ENCODE measurements at places on chromosomes 2 and 18.

- no peak for DNase-seq
These were observed 147.0 kb upstream of the ID2 start for GRCh38 chr2:8534729-8535468.

GRCh38 chr2:48080534-48081316 is 174.4 kb upstream of the FBXO11 start:
- no peak for DNase-seq

DNA sequence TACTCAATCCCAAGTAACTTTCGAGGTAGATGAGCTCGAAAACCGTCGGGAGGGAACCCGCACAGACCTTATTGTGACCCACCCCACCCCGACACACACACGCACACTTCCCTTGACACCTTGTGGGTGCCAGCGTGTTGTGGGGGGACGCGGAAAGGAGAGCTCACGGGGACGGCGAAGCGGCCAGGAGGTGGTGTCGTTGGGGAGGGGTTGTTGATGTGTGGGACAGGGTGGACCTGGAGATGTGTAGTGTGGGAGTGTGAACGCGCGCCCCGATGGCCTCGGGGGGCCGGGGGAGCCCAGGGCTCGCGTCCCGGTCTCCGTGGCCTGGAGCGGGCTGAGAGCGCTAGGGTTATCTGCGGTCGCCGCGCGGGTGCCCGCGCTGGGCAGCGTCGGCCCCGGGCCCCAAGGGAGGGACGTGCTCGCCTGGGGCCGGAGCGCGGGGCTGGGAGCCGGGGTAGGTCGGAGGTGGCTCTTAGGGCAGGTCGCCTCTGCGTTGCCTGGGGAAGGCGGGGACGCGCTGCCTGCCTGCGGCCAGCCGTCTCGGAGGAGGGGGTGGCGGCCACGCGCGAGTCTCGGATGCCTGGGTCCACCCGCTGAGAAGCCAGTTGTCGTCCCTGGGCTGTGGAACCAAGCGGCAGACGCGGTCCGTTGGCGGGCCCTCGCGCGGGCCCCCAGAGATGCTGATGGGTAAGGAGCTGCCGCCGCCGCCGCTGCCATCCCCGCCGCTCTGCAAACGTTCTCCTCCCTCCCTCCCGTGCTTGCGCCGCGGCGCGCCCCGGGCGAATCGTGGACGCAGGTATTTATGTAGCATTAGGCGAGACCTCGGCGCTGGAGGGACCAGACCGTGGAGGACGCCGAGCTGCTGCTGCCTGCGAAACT is 1.6 kb downstream of the KLHL29 start:
- peak; percentile 11 for DNase-seq

- no peak for DNase-seq
These were observed 114.4 kb upstream of the PDE1A start for GRCh38 chr2:182541268-182541667.

- no peak for DNase-seq
These were observed 6.5 kb downstream of the CYP26B1 start for GRCh38 chr2:72141032-72141645.

GRCh38 chr2:196651387-196652094 is 12.0 kb downstream of the CCDC150 start:
- DNase-seq = no peak
